ENCODE measurements at places on chromosomes 1 and 21.
A peak's percentile ranks its signal among the peaks of the same experiment; 100 is the strongest.

DNA sequence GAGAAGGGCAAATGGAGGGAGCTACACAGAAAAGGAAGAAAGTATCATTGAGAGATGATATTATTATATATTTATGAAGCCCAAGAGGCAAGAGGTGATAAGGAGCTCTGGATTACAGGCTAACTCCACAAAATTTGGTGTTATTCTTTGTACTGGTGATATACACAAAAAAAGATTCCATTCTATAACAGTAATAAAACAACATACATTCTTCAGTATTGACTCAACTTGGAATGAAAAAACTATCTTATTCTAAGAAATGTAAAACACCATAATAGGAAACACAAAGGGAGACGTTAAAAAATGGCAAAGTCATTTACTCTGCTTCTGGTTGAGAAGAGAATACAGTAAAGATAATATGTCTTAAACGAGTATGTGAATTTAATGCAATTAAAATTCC lies 99.4 kb downstream of the TEX35 start:
- no peak for DNase-seq

DNA sequence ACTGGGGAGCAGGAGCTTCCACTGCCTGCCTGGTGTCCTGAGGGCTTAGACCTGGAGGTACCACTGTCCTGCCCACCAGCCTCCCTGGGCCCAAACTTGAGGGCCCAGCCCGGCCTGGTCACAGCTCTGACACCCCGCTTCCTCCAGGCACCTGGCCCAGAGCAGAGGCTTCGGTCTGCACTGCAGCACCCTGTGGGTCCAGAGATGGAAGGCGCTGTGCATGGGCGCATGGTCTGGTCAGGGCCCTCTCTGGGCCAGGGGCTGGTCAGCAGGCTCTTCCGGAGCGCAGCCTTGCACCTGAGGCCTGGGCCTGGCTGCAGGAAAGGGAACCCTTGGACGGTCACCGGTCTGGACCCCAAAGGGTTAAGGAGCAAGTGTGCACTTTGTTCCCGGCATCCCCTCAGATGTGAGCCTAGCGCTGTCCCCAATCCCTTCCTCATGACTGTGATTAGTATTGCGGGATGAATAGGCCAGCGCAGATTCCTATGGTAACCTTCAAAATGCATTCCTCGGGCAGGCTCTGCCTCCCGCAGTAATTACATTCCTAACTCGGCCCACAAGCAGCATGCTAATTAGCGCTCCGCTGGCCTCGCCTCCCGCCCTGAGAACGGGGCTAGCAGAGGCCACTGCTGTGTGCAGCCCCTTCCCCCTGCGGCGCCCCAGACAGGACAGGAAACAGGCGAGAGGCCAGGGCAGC lies 36.3 kb downstream of the PRDM16 start:
- no peak for DNase-seq

- no peak for DNase-seq
Measured at GRCh38 chr1:56788588-56788987, 30.6 kb downstream of the FYB2 start.

- peak; percentile 64 for DNase-seq
Measured at GRCh38 chr1:234605983-234606783, 3.8 kb downstream of the IRF2BP2 start.

- no peak for DNase-seq
Measured at GRCh38 chr1:181545395-181545794, 62.1 kb downstream of the CACNA1E start.

GRCh38 chr21:31837618-31838390 lies 35.0 kb upstream of the HUNK start:
- DNase-seq: no peak

DNA sequence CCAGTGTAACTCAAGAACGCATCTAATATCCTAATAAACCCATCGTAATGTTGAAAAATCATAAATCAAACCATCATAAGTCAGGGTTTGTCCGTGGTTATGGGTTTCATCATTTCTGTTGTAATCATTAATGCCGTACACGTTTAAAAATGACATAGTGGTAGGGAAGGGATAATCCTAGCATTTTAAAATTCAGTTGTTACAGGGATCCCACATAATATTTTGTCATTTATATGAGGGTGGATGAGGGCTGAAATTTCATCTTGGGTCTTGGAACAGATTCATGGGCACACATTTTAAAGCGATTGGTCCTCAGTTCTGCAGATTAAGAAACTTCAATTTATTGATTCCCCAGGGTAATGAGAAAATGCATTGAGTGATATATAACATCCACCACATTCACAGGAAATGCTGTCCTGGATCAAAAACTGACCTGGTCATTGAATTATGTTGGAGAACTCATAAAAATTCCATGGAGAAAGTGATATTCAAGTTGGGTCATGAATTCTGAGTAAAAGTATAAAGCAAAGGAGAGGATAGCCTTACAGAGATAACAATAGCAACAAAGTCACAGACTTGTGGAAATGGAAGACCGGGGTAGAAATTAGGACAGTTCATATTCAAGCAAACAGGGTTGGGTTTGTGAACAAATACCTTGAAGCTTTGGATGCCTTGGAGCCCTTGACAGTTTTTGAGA lies 1527.3 kb upstream of the TPTE start:
- DNase-seq: no peak

DNA sequence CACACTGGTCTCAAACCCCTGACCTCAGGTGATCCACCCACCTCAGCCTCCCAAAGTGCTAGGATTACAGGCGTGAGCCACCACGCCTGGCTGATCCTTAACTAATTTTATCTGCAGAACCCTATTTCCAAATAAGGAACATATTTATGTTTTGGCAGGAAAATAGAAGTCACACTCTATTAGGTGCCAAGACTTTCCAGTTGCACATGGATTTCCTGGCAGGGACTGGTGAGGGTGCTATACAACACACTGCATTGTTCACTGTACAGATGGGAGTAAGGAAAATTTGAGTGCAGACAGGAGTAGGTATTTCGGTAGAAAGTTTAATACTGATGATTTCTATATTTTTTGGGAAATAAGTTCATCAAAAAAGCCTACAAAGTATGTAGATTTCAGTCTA lies 605.3 kb upstream of the B3GALT2 start:
- DNase-seq: no peak

DNA sequence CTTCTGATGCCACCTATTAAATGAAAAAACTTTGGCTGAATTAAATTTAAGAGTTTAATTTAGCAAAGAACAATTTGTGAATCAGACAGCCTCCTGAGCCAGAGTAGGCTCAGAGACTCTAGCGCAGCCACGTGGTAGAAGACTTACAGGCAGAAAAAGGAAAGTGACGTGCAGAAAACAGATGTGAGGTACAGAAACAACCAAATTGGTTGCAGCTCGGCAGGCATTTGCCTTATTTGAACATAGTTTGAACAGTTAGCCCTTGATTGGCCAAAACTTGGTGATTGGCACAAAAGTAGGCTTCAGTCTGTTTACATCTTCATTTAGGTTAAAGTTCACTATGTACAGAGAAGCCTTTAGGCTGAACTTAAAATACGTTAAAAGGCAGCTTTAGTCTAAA lies 22.9 kb downstream of the TCP10L start:
- DNase-seq: no peak

- DNase-seq: no peak
Measured at GRCh38 chr1:4010814-4011605, 110.9 kb upstream of the C1orf174 start.

GRCh38 chr21:34647555-34647954 lies 21.2 kb upstream of the CLIC6 start:
- no peak for DNase-seq

- no peak for DNase-seq
Measured at GRCh38 chr1:81307786-81308185, 492.9 kb upstream of the ADGRL2 start.

DNA sequence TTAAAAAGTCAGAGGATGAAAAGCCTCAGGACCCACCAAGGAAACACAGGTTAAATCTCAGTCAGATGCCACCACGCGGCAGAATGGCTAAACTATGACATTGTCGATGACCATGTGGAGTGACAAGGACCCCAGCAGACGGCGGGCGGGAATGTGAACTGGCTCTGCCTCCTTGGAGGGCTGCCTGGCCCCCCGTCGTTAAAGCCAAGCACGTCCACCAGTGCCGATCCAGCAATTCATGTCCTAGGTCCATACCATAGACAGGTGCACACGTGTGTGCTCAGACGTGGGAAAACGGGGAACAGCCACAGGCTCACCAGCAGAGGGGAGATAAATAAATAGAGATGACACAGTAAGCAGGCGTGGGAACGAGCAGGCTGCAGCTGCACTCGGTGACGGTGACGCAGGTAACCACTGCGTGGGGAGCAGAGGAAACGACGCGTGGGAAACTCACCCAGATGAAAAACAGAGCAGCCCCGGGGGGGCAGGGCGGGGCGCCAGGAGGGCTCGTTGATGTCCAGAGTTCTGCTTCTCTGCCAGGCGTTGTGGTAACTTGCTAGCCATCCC lies 28.3 kb upstream of the PCBP3 start:
- DNase-seq: peak; percentile 28

DNA sequence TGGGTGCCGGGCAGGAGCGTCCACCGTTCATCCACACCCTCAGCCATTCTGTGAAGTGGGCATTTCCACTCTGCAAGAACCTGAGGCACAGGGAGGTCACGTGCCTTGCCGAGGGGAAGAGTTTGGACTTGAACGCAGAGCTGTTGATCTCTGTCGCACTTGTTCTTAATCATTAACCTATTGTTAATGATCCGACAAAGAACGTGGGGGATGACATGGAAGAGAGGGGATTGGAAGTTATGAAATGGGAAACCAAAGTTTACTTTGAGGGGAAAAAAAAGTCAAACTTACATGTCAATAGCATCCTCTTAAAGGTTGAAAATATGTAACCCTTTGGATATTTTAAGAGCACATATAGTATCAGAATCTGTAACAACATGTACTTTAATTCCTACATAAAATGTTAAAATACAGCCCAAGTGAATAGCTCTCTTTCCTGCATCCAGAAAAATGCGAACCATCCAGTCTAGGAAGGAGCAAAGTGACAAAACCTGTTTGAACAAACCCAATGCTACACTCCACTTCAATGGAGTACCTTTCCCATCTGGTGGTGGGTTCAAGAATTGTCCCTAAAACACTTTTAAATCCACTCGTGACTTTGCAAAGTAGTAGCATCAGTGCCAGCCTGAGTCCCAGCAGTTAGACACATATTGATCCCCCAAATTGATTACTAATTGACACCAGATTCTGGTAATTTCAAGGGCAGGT lies 75.5 kb downstream of the SETD4 start:
- DNase-seq: no peak

GRCh38 chr21:46397993-46398392 lies 60.7 kb upstream of the DIP2A start:
- DNase-seq: no peak

GRCh38 chr21:31111093-31111492 lies 72.8 kb upstream of the KRTAP19-8 start:
- no peak for DNase-seq

GRCh38 chr1:155051342-155051776 lies 243 bp downstream of the ADAM15 start:
- DNase-seq: no peak

GRCh38 chr1:169945181-169945580 lies 51.5 kb upstream of the SCYL3 start:
- DNase-seq: no peak

Data from activated CD4-positive, alpha-beta T cell treated with anti-CD3 and anti-CD28 coated beads, Interleukin-2, amount 50 U/mL, for 16 hours (primary cell).